ENCODE measurements at places on chromosomes 2 and 18. TPM values are rescaled to one million over a fixed set of nuclear protein-coding genes. Genes with fewer than 3 reads are reported as not detected.
A peak's percentile ranks its signal among the peaks of the same experiment; 100 is the strongest.

- DNase-seq, result no peak
Observed at GRCh38 chr18:6281874-6282273, 132.8 kb downstream of the L3MBTL4 start.

DNA sequence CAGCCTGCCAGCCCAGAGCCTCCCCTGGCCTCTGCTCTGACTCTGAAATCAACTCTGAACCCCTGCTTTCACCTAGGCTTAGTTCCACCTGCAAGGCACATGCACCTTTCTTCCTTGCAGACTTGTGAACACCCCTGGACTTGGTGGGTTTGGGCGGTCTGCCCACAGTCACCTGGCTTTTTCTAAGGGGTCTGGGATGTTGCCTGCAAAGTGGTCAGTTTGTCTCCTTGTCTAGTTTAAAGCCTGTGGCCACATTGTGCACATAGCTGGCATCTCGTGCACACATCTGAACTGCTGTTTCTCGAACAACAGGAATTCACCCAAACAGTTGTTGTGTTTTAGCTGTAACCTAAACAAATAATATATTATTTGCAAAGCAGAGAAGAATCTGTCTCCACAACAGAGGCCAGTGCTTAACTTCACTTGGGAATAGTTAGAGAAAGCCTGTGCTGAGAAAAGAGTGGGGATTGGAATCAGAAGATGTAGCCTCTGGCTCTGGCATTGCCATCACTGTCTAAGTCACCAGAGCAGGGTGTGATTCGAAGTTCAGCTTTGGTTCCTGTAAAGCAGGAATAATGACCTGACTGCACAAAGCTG, 108.5 kb downstream of the TMEM18 start:
- DNase-seq, result no peak

DNA sequence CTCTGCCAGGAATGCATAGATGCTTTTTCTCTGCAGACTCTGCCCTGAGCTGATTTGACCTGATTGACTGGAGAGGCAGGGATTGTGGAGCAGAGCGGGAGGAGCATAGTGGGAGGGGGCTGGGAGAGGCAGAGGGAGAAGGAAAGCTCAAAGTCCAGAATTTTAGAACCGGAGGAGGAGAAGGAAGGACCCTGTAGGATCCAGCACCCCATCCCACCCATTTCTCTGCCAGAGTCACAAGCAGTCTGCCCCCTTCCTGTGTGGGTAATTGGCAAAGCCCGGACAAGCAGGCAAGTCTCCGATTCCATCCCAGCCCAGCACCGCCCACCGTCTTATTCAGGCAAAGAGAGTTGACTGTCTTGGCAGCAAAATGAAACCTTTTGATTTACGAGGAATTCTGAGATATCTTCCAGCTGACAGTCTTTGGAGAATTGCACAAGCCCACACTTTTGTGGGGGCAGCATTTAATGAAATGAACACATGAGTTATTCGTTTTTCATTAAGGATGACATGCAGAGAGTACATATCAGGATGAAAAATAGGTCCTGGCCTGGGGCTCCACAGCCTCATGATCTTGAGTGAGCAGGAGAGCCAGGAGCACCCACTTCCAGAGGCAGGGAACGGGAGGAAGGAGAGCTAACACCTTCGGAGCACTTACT, 103.1 kb downstream of the MCFD2 start:
- DNase-seq, result peak; percentile 51

TEX44 gene
- not detected for total RNA-seq

SLC9A4 gene
- total RNA-seq, result not detected

- peak; percentile 62 for DNase-seq
Observed at GRCh38 chr18:45386041-45386655, 229.1 kb upstream of the SLC14A2 start.

KCNG2 gene
- not detected for total RNA-seq

REG3G gene
- not detected for total RNA-seq

CYP26B1 gene
- total RNA-seq, result 16.9 TPM

GRCh38 chr2:1811971-1812350, 67.6 kb upstream of the PXDN start:
- no peak for DNase-seq

GALNT13 gene
- total RNA-seq, result 0.54 TPM

DNA sequence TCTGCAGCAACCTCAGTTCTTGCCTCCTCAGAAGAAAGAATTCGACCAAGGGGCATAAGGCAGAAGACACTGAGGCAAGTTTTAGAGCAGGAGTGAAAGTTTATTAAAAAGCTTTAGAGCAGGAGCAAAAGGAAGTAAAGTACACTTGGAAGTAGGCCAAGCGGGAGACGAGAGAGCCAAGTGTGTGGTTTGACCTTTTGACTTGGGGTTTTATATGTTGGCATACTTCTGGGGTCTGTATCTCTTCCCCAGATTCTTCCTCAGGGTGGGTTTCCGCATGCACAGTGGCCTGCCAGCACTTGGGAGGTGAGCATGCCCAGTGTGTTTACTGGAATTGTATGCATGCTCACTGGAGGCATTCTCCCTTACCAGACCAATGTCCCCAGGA, 59.3 kb upstream of the ANKRD44 start:
- DNase-seq, result peak; percentile 17

- no peak for DNase-seq
Observed at GRCh38 chr18:45109271-45109670, 428.6 kb downstream of the SETBP1 start.

DNA sequence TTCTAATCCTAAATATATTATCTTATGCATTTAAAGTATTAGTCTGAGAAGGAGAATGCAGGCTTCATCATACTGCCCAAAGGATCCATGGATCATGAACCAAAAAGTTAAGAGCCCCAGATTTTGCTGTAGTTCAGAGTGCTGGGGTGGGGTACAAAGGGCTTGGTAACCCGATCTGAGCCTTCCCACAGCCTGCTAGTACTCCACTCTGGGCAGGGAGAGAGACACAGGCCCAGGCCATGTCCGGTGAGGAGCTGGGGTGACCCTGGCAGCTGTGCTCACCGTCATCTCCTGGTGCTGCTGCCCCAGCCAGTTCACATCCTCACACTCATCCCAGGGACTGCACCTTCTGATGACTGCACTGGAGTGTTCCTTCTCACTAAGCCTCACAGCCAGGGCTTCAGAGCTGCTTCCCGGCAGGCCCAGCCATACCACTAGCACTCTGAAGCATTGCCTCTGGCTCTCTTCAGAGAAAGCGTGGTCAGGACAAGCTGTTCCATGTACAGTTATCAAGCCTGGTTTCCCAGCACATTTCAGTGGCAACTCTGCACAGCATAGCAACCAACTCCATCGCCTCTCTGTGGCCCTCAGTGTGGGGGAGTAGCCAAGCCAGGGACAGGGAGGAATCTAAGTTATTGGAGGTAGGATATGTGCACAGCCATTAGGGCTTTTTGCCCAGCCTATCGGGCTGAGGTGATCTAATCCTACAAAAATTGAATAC, 189.0 kb upstream of the CTAGE1 start:
- no peak for DNase-seq

MPP4 gene
- total RNA-seq, result not detected

- no peak for DNase-seq
Observed at GRCh38 chr2:155266583-155266982, 568.1 kb downstream of the KCNJ3 start.

COLEC11 gene
- not detected for total RNA-seq

DNA sequence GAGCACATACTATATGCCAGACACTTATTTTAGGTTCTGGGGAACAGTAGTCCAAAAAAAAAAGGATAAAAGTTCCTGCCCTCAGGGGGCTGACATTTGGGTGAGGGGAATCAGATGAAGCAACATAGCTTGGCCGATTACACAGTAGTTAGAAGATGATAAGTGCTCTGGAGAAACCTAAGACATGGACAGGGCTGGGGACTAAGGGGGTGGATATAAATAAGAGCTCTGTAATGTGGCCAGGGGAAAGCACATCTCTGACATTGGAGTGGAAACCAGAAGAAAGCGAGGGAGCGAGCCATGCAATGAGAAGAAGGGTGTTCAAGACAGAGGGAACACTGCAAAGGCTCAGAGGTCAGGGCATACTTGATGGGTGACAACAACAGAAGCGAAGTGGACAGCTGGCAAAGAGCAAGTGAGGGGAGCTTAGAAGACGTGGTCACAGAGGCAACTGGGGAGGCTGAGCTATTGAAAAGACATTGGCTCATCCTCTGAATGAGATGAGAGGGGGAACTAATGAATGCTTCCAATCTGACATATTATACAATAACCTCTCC, 11.4 kb downstream of the TMEM182 start:
- DNase-seq, result no peak

IL36RN gene
- total RNA-seq, result not detected

GRCh38 chr2:127654838-127655175, 8.9 kb downstream of the GPR17 start:
- DNase-seq, result no peak

CNGA3 gene
- total RNA-seq, result not detected

- no peak for DNase-seq
Observed at GRCh38 chr2:102386867-102387541, 31.4 kb downstream of the IL18R1 start.

DNA sequence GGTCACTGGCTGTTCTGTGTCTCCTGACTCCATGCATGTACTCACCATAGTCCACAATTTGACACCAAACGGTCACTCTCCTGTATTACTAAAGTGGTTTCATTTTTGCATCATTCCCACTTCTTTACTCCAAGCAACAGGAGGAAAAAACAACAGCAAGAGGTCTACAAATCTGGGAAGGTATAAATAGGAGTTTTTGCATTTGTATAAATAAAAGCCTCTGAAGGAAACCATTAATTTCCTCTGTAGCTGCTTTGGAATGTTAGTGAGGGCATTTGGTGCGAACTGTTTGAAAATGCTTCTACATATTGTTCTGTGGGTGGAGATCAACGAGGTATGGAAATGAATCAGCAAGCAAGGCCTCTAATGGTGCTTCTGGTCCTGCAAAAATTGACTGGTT, 148.5 kb upstream of the DLX2 start:
- no peak for DNase-seq

FOXI3 gene
- total RNA-seq, result not detected

DNA sequence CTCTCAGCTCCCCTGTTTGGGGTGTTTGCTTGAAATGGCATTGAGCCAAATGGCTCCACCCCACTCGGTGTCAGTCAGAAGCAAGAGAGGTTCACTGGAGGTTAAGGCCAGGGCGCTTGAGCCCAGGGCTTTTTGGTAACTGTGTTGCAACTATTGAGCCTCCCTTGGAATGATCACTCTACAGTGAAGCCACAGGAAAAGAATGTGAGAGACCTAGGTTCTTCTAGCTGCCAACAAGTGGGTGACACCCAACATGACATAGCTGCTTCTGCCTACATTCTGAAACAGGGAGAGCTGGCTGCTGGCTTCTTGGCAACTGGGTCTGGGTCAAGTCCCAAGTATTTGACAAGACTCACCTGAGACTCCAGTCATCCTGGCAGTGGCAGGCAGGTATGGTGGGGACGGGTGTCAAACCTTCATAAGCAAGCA, 7.1 kb upstream of the GRHL1 start:
- peak; percentile 56 for DNase-seq

DNA sequence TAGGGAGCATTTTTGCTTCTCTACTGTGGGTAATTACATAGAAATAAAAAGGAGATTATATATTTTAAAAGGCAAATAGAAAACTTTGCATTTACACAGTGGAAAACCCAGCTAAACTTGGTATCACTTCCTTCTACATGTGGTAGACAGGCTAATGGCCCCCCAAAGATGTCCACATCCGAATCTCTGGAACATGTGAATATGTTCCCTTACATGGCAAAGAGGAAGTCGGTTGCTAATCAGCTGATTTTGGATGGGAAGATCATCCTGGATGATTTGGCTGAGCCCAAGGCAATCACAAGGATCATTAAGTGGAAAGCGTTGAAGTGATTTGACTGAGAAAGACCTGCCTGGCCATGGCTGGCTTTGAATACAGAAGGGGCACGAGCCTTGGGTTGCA, 26.2 kb downstream of the CREG2 start:
- no peak for DNase-seq

DNA sequence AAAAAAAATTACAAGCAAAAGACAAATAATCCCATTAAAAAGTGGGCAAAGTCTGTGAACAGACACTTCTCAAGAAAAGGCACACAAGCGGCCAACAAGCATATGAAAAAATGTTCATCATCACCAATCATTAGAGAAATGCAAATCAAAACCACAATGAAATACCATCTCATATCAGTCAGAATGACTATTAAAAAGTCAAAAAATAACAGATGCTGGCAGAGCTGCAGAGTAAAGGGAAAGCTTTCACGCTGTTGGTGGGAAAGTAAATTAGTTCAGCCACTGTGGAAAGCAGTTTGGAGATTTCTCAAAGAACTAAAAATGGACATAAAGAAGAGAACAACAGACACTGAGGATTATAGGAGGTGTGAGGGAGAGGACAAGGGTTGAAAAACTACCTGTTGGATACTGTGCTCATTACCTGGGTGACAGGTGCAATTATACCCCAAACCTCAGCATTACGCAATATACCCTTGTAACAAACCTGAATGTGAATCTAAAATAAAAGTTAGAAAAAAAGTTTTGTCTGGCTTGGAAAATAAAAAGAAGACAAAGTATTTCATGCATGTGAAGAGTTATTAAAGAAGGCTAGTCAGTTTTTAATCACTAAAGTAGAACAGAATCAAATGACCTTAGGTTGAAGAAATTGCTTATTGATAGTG, 8.7 kb upstream of the ACSL3 start:
- no peak for DNase-seq

DNA sequence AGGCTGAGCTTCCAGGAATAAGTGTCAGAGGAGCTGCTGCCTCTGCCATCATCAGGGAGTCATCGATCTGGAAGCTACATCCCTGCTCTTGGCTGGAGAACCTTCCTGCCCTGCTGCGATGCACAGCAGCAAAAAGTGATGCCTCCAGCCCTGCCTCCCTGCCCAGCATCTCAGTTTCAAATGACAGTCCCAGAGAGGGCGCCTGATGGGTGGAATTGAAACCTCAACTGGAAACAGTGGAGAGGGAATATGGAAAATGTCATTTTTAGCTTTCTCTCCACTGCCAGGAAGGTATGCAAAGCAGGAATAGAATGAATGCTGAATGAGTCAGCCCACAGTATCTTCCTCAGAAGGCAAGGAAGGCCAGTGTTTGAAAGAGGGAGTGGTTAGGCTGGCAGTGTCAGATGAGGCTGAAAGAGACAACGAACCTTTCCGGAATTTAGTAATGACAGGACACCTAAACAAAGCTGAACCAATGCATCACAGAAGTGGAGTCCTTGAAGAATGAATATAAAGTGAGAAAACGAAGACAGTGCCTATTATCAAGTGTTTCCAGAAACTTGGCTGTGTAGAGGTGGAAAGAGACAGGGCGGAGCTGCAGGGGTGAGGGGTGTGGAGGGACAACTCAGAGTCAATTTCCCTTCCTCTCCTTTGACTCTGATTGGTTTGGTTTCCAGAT, 153.9 kb upstream of the NDUFV2 start:
- peak; percentile 76 for DNase-seq

GRCh38 chr18:2627821-2628276, 27.7 kb upstream of the SMCHD1 start:
- DNase-seq, result peak; percentile 70

ABCG5 gene
- total RNA-seq, result not detected

- peak; percentile 83 for DNase-seq
Observed at GRCh38 chr2:199985625-199986207, 30.3 kb downstream of the MAIP1 start.
